ENCODE measurements at places on chromosomes 13 and 19.

DNA sequence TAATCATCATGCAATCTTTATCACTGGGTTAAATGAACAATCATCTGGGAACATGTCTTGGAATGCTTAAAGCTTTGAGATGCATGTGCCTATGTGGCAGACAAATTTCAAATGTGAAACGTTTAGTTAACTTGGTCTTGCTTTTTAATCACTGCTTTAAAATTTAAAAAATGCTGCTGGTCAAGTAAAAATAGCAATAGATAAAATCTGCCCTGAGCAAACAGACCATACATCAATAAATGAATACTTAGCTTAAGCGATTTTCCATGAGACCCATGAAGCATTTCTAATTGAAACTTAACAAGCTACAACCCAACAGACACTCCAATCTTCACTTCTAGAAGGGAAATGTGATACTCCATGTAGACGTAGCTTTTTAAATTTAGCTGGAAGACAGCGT lies 1.9 kb upstream of the KL start:
- no peak for DNase-seq

- no peak for DNase-seq
Observed at GRCh38 chr19:33866696-33867095, 70.0 kb downstream of the KCTD15 start.

- no peak for DNase-seq
Observed at GRCh38 chr13:65915195-65915594, 1314.9 kb downstream of the PCDH9 start.

GRCh38 chr13:78569029-78569428 lies 34.3 kb downstream of the POU4F1 start:
- no peak for DNase-seq

DNA sequence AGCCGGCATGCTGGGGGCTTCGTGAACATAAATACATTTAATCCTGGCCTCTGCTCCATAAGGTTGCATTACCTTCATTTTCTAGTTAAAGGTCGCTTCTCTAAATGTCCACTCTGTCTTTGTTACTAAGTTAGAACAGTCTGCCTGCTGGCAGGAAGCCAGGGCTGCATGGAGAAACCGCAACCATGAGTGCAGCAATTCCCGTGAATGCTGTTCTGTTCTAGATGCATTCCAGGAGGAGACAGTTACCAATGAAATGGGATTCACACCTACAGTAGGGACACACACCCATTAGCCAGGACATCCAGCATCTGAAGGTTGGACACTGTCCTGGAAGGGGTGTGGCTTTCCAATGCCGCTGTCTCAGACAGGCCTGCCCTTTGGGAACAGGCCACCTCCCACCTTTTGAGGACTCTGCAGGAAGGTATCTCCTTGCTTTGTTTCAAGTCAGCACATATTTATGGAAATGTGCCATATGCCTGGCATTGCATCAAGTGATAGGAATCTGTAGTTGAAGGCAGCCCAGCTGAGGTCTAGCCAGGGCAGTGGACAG lies 129.7 kb downstream of the SLC7A1 start:
- no peak for DNase-seq

DNA sequence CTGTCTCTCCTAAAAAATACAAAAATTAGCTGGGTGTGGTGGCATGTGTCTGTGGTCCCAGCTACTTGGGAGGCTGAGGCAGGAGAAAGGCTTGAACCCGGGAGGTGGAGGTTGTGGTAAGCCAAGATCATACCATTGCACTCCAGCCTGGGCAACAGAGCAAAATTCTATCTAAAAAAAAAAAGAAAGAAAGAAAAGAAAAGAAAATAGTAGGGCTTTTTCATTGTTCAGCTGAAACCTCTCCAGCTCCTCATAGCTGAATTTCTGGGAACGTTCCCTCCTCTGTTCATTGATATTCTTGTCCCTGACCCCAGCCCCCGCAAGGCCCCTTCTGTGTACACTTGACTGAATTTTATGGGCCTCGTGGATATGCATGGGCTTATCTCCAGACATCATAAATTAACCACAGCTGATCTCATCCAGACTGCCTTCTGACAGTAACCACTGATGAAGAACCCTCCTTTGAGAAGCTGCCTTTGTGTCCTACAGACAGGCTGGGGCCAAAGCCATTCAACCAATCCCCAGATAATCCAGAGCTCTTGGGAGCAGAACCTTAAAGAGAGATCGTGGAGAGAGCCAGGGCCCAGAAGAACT lies at the start of gene ELSPBP1:
Gene ELSPBP1 (plus strand): TSS at position 424 of the 594 bp plus-strand sequence. CDS start 14,036 bp downstream, outside the sequence.
- no peak for DNase-seq

GRCh38 chr19:30222428-30222873 lies 149.7 kb upstream of the ZNF536 start:
- DNase-seq, result no peak

DNA sequence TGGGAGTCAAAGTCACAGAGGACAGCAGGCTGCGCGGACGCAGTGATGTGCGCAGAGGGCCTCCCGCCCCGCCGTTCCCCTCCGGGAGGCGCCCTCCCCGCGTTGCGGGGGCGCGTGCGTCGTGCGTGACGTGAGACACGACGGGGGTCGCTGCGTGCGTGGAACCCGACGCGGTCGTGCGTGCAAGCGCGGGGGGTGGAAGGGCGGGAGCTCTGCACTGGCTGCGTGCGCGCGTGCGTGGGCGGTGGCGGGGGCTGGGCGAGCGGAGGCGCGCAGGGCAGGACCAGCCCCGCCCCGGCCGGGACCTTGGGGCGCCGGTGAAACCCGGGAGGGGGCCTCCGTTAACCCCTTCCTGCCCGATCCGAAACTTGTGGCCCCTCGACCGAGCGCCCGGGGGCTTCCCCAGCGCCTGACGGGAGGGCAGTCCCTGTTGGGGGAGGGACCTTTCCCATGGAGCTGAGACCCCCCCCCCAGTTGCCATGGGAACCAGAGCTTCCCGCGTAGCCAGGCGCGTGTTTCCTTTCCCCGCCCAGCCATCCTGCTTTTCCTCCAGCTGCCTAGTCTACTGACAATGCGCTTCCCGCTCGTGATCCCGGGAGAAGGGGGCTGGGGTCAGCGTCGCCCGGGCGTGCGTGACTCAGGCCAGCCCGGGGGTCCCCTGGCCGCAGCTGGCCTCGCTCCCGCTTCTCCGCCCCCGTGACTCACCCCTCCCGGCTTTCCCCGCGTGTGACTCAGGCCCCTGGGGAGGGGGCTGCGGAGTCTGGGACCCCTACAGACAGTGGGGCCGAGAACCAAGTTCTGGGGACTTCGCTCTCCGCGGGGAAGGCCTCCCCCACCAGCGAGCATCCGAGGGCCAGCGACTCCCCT lies 7.3 kb upstream of the HOOK2 start:
- peak; percentile 93 for DNase-seq

DNA sequence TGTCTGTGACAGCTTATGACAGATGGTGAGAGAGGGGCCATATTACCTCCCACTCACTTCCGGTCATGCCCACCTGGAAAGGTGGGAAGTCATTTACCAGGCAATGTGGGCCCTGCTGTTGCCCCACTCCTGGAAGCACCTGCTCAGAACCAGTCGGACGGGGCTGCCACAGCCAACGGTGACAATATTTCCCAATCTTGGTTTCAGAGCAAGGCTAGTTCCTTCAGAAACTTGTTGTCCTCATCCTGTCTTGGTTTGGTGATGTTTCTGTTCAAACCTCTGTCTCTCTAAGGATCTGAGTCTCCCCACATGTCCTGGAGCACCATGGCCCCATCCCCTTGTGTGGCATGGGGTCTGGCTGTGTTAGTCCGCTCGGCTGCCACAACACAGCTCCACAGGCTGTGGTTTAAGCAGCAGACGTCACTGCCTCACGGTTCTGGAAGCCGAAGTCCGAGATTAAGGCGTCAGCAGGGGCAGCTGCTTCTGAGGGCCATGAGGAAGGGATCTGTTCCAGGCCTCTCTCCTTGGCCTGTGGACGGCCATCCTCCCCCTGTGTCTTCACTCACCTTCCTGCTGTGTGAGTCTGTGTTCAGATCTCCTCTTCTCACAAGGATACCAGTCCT lies 31.5 kb upstream of the SLC15A1 start:
- no peak for DNase-seq

GRCh38 chr13:74732736-74733385 lies 598.7 kb upstream of the KLF12 start:
- DNase-seq, result no peak

GRCh38 chr13:93861818-93862217 lies 617.7 kb downstream of the DCT start:
- no peak for DNase-seq

GRCh38 chr19:10811391-10812111 lies 24.5 kb downstream of the TMED1 start:
- no peak for DNase-seq

DNA sequence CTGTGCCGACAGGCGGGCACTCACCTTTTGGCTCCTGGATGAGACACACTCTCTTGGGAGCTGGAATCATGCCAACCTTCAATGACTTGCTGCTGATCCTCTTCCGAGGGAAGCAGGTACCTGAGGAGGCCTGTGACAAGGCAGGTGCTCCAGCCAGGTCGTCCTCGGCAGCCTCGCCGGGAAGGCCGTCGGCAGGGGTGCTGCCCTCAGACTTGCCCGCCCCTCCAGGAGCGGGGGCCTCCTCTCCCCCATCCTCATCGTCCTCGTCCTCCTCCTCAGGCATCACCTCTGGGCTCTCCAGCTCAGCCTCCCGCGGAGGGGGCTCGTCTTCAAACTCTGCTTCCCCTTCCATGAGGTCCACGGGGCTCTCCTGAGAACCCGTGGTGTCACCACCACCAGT lies 29.2 kb downstream of the SUGP2 start:
- DNase-seq, result no peak

GRCh38 chr13:43648733-43649132 lies 138.0 kb downstream of the ENOX1 start:
- no peak for DNase-seq

- DNase-seq, result no peak
Observed at GRCh38 chr13:108508263-108508662, 121.1 kb upstream of the MYO16 start.

GRCh38 chr19:29664753-29665214 lies 477 bp upstream of the PLEKHF1 start:
- DNase-seq, result no peak

- peak; percentile 95 for DNase-seq
Observed at GRCh38 chr19:53908106-53908934, 758 bp upstream of the CACNG7 start.

- no peak for DNase-seq
Observed at GRCh38 chr13:107275312-107275711, 707.4 kb upstream of the ARGLU1 start.

GRCh38 chr13:75399168-75399878 lies 82.6 kb downstream of the TBC1D4 start:
- DNase-seq, result no peak

DNA sequence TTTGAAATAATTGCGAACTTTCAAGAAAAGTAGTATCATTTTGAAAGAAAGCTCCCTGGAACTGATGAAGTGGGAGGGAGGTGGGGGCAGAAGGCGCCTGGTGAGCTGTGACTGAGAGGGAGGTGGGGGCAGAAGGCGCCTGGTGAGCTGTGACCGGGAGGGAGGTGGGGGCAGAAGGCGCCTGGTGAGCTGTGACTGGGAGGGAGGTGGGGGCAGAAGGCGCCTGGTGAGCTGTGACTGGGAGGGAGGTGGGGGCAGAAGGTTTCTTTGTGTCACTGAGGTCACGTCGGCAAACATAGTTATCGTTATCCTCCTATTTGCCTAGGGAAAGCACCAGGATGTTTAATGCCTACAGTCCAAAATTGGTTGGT lies 24.2 kb downstream of the C2CD4C start:
- DNase-seq, result no peak

GRCh38 chr13:51584731-51585672 lies 740 bp downstream of the WDFY2 start:
- peak; percentile 31 for DNase-seq

- DNase-seq, result no peak
Observed at GRCh38 chr13:21071015-21071414, 9.6 kb upstream of the LATS2 start.

GRCh38 chr13:112743451-112744167 lies 53.8 kb downstream of the ATP11A start:
- DNase-seq, result no peak

GRCh38 chr13:45846681-45847080 lies 4.9 kb downstream of the SIAH3 start:
- no peak for DNase-seq

- DNase-seq, result no peak
Observed at GRCh38 chr13:99821741-99822140, 149.8 kb downstream of the ZIC5 start.

DNA sequence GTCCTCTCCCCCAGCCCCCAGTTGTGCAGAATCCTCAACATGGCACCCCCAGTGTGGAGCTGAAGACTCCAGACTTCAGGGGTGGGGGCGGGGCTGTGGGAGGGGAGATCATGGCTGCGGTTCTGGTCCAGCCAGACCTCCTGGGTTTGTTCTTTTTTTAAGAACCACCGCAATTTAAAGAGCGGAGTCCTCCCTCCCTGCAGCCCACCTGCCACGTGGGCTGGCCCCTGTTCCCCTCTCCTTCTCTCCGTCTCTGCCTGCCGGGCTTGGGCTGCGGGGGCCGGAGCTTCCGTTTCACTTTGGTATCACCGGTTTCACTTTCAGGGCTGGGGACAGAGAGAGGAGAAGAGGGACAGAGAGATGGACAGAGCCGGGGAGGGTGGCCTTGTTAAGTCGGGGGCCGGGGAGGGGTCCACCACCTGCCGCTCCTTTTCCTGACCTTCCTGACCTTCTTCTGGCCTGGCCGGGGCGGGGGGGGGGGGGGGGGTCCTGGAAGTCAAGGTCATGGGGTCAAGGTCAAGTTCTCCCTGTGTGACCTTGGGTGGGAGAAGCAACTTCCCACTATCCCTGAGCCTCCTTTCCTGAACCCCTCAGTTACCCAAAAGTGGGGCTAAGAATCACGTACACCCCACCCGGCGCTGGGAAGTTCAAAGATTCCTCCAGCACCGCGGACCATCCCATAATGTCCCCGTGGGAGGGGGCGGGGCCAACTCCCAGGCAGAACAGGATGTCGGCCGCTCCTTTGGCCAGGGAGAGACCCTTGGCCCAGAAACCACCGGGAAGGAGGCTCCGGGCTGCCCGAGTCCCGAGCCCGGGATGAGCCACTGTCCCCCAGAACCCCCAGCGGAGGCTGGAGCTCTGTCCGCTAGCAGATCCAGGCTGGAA lies 11.3 kb upstream of the ZBTB7A start:
- DNase-seq, result no peak

- no peak for DNase-seq
Observed at GRCh38 chr13:31204592-31204991, 4.8 kb downstream of the B3GLCT start.
